AG04449 (cell line): ENCODE measurements at places on chromosomes 12 and 14.

- DNase-seq = no peak
Measured at GRCh38 chr14:84785996-84786395, 743.9 kb upstream of the FLRT2 start.

- DNase-seq = peak; percentile 19
Measured at GRCh38 chr12:64740646-64741045, 18.6 kb downstream of the GNS start.

DNA sequence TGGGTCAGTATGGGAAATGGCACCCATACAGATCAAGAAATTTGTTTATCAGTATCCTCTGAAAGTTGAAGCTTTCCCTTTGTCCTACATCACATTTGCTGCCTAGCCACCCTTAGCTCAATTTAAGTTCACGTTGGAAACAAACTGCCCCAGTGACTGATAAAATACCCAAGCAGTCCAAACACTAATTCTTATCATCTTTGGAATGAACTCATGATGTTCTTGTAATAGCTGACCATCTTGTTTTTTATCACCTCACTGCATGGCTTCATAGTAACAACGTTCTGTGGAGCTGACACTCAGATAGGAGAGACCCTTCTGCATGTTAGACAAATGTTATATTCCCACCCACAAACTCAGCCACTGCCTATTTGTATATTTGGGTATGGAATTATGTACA is 93.4 kb downstream of the GPR135 start:
- DNase-seq = no peak

DNA sequence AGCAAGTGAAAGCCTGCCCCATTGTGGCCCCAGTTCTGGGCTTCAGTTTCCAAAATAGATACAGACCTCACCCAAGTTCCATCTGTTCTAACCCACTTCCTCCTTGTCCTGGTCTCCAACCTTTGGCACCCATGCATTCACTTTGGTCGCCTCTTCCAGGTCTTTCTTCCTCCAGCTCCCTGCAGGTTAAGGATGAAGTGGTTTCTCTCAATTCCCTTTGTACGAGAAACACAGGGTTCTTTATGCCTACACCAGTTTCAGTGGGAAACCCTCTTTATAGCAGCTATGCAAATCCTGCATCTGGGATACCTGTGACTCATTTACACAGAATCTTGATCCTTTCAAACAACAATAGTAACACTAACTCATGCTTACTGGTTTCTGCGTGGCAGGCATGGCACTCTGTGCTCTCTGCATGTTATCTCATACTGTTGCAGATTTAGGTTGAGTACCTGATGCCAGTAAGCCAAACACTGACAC is 110.6 kb upstream of the AMIGO2 start:
- no peak for DNase-seq

DNA sequence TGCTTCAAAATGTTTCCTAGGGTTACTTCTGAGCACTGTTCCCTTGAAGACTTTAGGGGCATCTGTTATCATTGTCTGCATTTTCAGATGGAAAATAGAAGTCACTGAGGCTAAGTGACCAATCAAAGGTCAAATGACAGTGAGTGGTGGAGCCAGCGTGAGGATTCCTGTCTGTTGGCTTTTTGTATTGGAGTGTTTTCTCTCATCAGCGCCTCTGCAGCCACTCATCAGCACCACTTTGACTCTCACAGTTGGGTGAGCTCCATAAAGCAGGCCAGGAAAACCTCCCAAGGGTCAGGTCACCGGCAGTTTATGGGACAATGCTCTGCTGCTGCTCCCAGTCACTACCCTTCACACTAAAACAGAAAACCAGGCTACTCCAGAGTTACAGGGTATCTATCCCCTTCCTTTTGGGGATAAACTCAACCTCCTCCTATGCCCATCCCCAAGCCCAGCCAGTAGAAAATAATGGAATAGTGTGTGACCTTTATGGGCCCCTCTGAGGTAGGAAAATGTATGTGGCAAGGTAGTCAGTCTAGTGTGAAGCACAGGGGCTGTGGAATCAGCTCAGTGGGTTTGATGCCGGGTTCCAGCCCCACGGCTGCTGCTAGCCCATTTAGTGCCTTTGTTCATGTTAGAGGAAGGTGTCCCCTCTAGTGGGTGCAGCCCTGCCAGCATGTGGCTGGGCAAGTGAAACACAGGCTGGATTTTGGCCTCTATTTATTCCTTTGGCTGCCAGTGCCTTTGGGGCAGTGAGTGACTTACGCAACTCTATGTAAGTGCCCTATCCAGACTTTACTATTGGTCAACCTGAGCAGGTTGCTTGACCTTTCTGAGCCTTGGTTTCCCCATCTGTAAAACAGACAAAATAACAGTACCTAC is 133.8 kb upstream of the CPM start:
- no peak for DNase-seq

- no peak for DNase-seq
Measured at GRCh38 chr14:19920021-19920657, at the start of gene OR4K5. Gene OR4K5, plus strand, starts transcription at chr14:19920607. Its CDS starts 0 bp downstream, at chr14:19920607.

DNA sequence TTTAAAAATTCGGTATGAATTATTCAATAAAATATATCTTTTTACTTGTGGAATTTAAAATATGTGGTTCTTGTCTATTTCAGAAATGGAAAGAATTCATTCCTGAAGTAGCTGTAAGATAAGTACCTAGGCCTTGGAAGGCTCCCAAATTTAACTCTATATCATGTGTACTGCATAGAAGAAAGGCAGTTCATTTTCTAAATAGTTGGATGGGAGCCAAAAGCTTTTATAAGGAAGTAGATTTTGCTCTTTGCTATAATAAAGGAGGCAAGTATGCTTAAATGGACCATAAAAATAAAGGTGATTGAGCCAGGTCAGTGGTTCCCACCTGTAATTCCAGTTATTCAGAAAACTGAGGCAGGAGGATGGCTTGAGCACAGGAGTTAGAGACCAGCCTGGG is 187.5 kb downstream of the ATXN7L3B start:
- peak; percentile 38 for DNase-seq

DNA sequence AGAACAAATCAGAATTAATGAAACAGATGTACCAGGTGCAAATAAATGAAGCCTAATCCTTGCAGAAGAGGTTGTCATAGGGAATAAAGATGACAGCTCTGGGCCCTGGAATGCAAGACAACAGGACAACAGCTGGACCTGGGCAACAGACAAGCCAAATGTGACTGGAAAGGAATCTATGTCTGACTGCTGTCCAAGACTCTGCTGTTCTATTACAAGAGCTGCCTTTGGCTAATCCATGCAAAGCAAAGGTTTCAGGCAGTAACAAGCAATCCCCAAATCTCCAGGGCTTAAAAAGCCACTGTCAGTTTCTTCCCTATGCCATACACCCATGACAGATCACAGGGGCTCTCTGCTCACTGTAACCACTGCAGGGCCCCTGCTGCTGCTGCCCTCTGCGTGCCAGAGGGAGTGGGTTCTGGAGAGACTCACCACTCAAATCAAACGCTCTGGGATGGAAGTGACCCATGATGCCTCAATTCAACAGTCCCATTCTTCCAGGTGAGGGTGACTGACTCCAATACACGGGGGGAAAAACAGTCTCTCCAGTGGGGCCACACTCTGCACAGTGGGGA is 218.9 kb upstream of the SFSWAP start:
- DNase-seq = no peak

DNA sequence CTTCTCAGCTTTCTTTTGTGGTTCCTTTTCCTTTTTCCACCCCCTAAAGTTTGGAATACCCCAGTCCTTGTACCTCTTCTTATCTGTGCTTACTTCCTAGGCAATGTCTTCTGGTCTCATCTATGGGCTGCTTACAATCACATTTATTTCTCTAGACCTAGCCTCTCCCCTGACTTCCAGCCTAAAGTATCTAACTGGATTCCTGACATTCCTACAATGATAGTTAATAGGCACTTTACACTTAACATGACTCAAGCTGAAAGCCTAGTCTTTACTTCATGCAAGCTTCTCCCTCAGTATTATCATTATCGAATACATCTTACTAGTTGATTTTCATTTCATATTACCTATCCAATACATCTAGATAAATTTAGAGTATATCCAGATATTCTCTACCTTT is 21.2 kb downstream of the CLECL1 start:
- DNase-seq = no peak

DNA sequence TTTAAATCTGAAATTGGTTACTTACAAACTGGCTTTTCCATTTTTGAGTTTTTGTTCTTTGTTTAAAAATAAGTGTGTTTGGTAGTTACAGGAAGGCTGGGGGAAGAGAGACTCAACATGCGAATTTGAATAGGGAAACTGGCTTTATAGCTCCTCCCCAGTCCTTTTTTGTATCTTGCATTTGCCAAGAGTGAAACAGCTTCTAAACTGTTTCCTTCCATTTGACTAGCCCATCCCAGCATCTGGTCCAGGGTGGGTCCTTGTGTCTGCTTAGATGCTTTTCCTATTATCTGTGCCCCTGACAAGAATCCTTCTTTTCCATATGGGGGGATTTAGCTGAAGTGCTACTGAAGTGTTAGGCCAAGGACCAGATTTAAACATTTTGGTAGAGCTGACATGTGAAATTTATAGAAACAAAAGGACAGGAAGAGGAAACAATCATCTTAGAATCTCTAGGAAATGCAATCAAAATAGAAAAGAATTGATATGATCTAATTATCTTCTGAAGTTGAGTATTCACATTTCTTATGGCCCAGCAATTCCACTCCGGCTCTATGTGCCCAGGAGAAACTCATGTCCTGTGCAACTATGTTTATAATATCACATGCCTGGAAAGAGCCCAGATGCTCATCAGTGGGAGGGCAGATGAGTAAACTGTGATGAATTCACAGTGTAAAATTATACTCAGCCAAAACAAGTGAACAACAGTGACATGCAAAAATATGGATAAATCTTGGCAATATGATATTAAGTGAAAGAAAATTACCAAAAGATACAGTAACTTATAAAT is 7.4 kb downstream of the SMOC1 start:
- DNase-seq = no peak

DNA sequence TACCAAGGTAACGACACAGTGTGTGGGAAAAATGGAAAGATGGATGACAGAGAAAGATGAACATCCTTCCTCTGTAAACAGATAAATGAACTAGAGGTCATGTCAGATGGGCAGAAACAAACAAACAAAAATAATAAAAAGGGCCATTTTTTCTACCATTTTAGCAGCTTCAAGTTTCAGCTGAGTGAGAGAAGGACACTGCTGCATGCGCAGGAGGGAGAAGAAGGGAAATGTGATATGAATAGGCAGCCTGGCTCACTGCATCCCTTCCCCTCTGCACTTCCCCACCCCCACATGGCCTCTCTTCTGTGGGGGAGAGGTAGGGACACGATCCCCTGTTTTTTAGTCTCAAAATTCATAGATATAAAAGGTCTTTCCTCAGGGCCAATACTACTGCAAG is 492.0 kb downstream of the NELL2 start:
- DNase-seq = no peak

- DNase-seq = no peak
Measured at GRCh38 chr14:93533842-93534241, 103.1 kb downstream of the UNC79 start.

DNA sequence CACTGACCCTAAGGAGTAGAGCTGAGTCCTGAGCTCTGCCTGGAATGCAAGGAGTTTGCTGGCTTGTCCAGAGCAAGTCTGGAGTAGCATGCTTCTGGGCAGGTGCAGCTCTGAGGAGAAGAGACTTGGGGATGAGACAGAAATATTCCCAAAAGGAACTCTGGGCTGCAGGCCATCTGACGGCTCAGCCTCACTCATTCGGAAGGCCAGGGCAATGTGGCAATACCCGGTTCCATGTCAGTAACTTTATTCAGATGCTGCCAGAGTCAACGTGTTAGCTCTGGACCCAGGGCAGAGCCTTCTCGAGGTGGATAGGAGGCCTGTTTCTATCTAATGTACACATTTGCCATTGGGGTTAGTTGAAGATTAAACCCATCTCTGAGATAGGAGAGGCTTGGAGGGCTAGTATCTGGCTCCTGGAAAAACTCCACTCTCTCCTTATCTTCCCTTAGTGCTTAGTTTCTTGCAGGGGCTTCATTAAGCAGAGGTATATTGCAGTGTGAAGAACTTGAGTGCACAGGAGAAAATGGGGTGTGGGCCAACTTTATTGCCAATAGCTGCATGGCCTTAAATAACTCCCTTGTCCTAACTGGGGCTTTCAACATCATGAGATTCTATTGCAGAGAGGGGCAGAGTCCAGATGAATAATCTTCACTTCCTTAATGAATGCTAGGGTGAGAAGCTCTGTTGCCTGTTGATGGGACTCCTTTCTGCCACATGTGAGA is 65.6 kb downstream of the NTF3 start:
- DNase-seq = no peak

GRCh38 chr12:57127726-57128518 is at the start of gene LRP1:
Gene LRP1, plus strand, starts transcription at chr12:57128483. Its CDS starts 482 bp downstream, at chr12:57128965.
- DNase-seq = no peak

GRCh38 chr12:64655141-64655540 is 44.8 kb downstream of the RASSF3 start:
- DNase-seq = no peak

DNA sequence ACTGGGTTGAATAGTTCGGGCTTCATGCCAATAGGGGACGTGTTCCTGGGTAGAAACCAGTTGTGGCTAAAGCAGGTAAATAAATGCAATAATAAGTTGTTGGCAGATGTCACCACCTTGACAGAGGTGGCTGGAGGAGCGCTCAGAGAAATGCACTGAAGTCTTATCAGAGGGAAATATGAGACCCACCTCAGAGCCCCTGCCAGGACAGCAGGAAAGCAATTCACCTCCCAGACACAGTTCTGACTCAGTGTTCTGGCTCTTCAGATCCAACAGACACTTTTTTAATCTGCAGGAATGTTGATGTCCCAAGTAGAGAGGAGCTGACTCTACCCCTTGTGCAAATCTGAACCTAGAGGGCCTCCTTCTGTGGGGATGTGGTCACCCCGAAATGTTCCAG is 687.1 kb upstream of the FBXO33 start:
- no peak for DNase-seq

DNA sequence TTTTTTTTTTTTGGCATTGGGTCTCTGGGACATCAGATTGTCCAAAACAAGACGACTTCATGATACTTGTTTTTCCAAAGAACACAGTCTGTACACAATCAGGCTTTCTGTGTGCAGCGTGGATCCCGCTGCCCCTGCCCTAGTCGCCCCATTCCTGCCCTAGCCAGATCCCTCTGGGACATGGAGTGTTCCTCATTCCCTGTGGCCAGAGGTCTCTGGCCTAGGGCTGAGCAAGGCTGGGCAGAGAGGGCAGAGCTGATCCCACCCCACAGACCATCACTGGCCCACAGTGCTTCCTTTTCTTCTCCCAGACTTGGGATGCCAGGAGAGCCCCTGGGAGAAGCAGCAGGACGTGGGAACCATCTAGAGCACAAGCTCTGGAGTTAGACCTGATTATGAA is 20.9 kb upstream of the EIF2B2 start:
- DNase-seq = no peak

GRCh38 chr14:102817318-102817717 is 40.1 kb downstream of the TRAF3 start:
- DNase-seq = no peak

DNA sequence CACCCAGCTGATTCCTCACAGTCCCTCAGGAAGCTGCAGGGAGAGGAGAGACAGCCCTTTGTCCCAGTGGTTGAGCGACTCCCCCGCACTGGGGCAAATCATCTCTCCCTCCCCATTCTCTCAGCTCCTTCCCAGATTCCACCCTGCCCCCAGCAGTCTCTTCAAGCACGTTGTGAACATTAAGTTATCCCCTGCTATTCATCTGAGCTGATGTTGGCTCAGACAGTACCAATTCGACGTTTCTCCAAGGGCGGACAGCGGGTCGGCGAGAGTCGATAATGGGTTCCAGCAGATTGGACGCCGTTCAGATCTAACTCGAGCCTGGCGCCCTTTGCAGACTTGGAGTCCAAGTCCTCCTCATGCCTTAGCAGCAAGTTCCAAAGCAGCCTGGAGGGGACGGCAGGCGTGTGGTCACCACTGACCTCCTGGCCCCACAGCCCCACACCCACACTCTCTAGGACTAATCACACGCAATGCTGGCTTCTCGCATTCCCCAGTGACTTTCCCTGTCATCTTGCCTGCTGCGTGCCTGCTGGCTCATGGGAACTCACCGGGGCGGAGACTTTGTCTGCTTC is 245.9 kb downstream of the CHST11 start:
- DNase-seq = no peak
